ENCODE measurements at places on chromosomes 2 and 18.

DNA sequence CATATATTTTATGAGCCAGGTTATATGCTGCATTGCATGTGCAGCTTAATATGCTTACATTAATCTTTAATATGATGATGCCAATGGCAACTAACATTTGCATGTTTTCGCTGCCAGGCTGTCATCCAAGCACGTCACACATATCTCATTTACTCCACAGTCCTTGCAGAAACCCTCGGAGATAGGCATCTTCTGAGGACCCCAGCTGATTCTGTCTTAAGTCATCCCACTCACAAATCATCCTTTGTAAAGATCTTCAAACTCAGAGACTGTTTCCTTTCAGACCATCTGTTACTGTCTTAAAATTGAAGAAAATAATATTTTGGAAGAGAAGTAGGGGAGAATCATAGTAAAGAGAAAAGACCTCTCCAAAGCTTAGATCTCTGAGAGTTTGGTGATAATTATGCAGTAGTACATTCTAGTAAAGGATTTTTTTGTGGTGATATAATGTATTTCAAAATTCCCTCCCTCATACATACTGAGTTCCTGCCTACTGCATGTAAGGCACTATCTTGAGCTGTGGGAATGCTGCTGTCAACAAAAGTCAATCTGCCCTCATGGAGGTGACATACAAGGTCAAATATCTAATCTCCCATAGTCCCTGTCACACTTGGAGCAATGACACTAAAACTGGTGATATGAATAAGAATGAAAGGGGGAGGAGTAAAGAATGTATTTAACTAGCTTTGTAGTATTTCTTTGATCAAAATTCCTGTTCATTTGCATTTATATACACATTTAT lies 11.0 kb downstream of the ITGA4 start:
- no peak for DNase-seq

- DNase-seq, result no peak
Observed at GRCh38 chr18:33201509-33201926, 239.0 kb downstream of the CCDC178 start.

GRCh38 chr2:70514612-70515055 lies 39.0 kb downstream of the TGFA start:
- no peak for DNase-seq

GRCh38 chr2:134008837-134009236 lies 245.0 kb upstream of the MGAT5 start:
- DNase-seq, result no peak

DNA sequence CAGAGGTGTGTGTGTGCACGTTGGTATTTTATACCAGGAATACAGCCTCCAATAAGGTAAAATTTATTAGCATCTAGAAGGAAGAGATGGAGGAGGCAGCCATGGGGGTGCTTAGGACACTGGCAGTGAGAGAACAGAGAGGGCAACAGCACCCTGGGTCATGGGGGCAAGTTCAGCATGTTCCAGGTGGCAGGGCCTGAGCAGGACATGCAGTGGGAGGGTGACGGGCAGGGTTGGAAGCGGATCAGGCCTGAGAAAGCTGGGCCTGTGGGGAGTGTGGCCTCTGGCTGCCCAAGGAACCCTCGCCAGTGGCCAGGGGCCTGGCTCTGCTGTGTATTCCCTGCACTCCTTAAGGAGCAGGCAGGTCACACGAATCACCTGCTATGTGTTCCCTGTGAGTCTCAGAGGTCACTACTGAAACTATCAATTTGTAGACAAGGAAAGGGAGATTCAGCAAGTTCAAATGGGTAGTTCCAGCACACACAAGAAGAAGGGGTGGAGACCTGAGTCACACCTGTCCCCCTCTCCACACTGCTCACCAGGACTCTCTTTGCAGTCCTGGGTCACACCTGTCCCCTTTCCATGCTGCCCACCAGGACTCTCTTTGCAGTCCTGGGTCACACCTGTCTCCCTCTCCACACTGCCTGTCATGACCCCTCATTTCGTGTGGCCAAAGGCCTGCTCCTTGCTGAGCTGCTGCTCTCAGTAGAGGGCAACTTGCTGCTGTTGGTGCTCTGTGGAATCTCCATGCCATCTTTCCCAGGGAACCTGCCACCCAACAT lies 463.9 kb upstream of the HS6ST1 start:
- no peak for DNase-seq

- DNase-seq, result no peak
Observed at GRCh38 chr2:23135481-23136100, 249.4 kb upstream of the KLHL29 start.

- no peak for DNase-seq
Observed at GRCh38 chr18:23178661-23179081, 43.4 kb downstream of the CABLES1 start.
